ENCODE measurements at places on chromosomes 6 and 20.

GRCh38 chr6:21201637-21202350, 391.8 kb upstream of the SOX4 start:
- DNase-seq = no peak

- no peak for DNase-seq
Measured at GRCh38 chr20:58026361-58026760, 202.1 kb downstream of the ANKRD60 start.

DNA sequence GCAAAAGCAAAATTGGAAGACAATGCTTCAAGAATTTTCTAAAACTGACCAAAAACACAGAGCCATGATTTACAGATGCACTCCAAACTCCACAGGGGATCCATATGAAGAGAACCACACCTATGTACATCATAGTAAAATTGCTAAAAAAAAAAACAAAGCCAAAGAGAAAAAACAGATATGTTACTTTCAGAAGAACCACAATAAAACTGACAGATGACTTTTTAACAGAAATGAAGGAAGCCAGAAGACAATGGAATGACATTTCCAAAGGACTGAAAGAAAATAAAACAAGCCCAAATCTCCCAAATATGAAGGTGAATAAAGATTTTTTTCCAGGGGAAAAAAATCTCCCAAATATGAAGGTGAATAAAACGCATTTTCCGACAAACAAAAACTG, 17.5 kb downstream of the TRERF1 start:
- no peak for DNase-seq

DNA sequence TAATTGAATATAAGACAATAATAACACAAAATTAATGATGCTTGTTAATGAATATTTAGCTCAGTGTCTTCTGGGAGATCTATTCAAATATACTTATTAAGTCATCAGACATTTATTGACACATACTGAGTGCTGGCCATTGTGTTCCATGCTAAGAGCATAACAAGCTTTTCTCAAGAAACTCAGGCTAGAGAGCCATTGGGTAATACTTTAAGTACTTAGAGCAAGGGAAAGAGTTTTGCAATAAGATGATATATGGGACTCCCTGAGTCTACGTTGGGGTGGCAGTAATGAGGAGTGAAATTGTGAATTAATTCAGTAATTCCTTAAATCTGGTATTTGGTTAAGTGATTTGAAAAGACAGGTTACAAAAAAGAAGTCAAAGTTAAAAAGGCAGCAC, 11.1 kb downstream of the TMEM200A start:
- DNase-seq = no peak

GRCh38 chr6:34478796-34479195, 12.9 kb downstream of the PACSIN1 start:
- DNase-seq = no peak

- DNase-seq = no peak
Measured at GRCh38 chr6:128068119-128068479, 167.2 kb upstream of the THEMIS start.

DNA sequence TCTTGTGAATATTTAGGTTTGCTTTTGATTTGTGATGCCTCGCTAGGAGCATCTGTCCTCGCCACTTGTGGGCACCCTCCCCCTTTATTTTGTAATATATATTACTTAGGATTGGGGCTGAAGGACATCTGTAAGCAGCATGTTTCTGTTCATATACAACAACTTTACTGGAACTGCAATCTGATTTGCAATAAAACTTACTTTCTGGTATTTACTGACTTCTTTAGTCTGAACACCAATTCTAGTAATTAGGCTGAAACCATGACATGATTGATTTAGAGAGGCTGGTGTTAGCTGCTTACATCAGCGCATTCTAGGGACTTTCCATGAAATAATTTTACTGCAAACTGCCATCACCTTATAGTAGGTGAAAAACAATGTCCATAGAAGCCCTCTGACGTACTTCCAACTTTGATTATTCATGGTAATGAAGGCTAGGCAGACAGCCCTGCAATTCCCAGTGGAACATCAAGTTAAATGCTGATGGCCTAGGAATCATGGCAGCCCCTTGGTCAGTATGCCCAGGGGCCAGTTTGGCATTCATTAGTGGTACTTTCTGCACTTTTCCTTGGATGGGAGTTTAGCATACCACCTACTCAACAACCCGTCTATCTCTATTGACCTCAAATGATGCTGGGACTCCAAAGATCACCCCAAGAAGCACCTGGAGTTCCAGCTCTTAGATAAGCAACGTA, 132.9 kb upstream of the MCHR2 start:
- no peak for DNase-seq

- DNase-seq = no peak
Measured at GRCh38 chr20:37903317-37904007, 535 bp downstream of the VSTM2L start.

DNA sequence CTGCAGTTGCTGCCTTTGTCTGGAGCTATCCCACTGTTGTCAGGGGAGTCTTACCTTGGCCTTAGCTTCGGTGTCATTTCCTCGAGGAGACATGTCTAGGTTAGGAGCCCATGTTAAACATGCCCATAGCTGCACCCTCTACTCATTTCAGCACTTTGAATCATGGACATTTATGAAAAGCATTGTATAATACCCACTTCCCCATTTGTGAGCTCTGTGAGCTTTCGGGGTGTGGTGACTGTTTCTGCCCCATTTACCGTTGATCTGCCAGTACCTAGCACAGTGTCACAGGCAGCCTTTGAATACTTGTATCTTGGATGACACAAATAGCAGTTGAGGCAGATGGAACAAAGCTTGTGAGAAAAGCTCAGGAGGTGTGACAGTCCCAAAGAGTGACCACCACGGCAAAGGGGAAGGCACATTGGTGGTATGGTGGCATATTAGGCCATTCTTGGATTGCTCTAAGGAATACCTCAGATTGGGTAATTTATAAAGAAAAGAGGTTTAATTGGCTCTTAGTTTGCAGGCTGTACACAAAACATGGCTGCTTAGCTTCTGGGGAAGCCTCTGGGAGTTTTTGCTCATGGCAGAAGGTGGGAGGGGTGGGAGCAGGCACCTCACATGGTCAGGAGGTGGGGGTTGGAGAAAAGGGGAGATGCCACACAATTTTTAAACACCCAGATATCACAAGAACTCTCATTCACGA, 42.0 kb downstream of the JARID2 start:
- peak; percentile 81 for DNase-seq

- no peak for DNase-seq
Measured at GRCh38 chr20:12947691-12948090, 61.1 kb upstream of the SPTLC3 start.

DNA sequence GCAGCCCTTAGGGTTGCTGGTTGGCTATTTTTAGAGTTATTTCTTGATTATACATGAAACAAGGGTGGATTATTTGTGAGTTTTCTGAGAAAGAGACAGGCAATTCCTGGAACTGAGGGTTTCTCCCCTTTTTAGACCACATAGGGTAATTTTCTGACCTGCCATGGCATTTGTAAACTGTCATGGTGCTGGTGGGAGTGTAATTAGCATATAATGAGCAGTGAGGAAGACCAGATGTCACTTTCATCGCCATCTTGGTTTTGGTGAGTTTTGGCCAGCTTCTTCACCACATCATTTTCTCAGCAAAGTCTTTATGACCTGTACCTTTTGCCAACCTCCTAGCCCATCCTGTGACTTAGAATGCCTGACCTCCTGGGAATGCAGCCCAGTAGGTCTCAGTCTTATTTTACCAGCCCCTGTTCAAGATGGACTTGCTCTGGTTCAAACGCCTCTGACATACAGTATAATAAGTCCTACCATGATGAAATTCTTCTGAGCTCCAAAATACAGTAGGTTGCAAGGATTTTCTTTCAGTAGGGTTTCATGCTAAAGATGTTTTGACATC, 117.1 kb downstream of the ISM1 start:
- no peak for DNase-seq

DNA sequence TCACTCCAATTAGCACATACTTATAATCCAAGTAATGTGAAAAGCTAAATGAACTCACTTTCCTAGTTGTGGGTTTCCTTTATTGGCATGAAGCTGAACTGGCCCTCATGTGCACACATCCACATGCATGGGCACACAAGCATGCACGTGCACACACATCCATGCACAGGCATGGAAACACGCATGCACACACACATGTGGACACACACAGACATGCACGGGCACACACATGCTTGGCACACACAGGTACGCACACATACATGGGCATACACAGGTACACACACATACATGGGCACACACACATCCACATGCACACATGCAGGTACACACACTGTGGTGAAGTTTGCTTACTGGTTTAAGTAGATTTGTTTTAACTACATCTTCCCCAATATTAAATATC, 23.8 kb downstream of the SYNDIG1 start:
- DNase-seq = no peak

DNA sequence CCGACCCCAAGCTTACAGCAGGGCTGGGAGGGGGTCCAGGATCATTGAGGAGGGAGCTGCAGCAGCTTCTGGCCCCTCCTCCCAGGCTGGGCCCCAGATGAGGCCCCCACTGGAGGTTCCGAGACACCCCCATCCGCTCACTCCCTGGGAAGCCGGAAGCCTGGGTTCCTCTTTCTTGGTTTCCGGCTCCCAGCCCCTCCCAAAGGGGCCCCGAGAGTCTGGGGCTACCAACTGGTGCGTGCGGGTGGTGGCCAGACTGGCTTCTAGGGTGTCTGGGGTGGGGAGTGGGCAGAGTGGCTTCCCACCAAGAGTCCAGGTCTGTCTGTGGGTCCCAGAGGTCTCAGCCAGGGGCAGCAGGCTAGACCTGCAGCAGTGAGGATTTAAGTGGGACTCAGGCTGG, 2.2 kb downstream of the RGS19 start:
- peak; percentile 91 for DNase-seq

DNA sequence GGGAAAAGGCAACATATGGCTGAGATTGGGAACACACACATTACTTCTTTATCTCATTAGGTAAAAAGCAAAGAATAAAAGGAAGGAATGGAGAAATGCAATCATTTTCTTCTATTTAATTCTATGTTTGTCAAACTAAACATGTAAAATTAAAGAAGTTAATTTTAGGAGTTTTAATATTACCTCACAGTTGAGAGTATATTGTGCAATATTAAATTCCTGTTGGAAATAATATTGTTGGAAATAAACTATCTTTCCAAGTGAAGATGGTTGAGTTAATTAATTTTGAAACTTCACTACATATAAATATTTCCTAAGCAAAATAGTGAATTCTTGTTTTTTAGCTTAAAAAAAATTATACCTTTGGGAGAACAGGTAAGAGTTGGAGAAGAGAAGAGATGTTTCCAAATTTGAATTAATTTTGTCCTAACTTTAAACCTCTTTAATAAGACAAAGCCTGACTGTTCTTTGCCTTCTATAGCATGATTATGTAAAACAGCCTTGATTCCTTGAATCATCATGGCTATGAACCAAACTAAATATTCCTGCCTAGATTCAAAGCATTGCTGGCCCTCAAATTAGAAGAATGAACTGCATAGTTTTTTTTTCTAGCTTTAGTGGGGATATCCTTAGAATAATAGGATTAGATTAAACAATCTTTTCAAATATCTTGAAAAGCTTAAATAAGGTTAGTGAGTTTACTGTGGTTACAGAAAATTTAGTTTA, 1349.1 kb upstream of the ADGRB3 start:
- DNase-seq = no peak

- DNase-seq = peak; percentile 31
Measured at GRCh38 chr6:12265791-12266190, 24.4 kb upstream of the EDN1 start.

GRCh38 chr20:63533388-63533787, 3.8 kb downstream of the PTK6 start:
- no peak for DNase-seq

DNA sequence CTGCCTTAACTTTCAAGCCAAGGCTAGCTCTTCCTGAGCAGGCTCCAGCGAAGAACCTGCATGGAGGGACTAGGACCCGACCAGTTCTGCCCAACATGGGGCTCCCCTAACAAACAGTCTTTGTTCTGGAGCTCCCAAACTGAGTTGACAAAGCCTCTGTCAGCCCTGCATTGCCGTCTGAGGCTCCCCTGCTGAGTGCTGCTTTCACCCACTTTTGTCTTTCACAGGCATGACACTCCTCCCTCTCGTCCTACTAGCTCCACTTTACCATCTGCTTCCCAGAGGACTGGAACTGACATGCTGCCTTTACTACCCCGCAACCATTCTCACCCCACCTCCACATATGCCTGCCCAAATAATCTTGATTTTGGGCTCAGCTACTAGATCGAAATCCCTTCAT, 45.1 kb upstream of the B4GALT5 start:
- no peak for DNase-seq

GRCh38 chr6:133040803-133041419, 200.2 kb upstream of the EYA4 start:
- peak; percentile 54 for DNase-seq

DNA sequence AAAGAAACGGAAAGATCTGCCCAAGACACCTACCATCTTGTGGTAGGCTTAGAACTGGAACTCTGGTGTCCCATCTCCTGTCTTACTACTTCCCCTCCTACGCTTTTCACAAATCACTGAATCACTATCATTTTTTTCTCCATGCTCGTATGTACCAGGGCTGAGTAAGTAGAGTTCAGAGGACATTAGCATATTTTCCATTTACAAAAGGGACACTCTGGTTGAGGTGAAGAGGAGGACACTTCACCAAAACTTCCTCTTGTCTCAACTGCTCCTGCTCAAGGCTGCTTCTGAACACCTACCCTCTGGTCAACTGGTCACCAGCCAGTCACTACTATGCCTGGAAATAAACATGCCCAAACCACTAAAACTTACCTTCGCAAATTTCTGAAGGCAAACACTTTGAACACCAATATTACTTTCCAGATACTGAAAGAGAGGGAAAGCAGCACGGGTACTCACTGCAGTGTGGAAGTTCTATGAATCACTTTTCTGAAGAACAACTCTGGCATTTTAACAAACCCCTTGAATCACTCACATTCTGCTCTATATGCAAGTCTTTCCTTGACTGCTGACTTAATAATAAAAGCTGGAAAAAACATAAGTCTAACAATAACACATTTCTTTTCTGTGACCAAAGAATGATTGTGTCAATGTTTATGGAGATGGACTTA, 123.3 kb downstream of the INSM1 start:
- no peak for DNase-seq

DNA sequence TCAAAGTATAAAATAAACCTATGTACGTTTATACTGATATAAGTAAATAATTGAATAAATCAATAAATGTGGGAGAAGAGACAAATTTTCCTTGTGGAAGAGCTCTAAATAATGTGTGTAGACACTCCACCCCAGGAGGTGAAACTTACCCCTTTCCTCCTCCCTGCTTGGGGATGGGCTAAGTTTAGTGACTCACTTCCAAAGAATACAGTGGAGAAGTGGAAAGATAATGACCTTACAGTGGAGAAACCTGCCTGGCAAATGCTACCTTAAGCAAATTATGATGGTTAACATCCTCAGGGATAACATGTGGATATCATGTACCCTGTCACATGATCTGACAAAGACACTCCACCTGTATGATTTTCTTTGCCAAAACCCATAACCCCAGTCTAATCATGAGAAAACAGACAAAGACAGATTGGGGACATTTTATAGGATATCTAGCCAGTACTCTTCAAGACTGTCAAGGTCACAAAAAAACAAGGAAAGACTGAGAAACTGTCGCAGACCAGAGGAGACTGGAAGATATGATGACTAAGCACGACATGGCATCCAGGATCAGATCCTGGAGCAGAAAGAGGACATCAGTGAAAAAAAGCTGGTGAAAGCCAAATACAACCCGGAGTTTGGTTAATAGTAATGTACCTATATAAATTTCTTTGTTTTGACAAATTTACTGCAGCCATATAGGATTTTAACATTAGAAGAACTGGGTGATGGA, 195.5 kb upstream of the PRDM1 start:
- DNase-seq = no peak

- peak; percentile 5 for DNase-seq
Measured at GRCh38 chr6:140427842-140428241, 1053.4 kb upstream of the CITED2 start.

Data from hematopoietic multipotent progenitor cell treated with erythropoietin and hydrocortisone succinate and interleukin-3 and kit ligand, for 4 days (in vitro differentiated cells).